ENCODE measurements at places on chromosomes 6 and 20.

- no peak for DNase-seq
Measured at GRCh38 chr6:21451546-21452013, 142.0 kb upstream of the SOX4 start.

DNA sequence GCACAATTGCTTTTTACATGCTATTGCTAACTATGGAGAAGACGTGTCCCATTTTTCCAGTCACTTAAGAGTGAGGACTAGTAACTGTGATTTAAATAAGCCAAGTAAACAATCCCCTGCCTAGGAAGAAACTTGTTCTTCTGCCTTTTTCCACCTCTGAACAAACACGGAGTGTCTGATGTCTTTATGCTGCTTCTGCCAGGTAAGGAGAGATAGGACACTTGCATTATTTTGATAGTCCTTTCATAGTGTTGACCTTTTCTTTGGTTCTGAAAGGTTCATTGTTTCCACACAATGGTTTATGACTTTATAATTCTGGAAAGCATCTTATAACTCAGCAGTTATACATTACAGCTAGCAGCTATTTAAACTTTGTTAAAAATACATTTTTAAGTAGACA lies 8.4 kb downstream of the LRP11 start:
- DNase-seq, result no peak

DNA sequence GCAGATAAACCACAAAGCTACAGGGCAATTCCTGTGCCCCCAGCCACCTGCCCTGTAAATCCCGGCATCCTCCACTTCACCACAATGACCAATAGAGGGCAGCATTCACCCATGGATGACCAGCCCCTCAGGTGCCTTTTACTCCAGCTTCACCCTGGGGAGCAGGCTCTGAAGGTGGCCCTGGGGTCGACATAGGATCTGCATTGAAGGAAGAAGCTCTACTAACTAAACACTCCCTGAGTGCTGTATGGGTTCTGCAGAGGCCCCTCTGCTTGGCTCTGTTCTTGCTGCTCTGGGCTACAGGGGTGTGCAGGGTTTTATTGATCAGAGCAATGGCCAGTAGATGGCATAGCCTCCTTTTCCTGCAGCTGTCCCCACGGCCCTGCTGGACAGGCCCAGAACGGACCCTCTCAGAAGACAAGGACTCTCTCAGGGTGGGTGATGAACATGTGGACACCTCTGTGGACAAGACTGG lies 20.3 kb downstream of the CST4 start:
- DNase-seq, result peak; percentile 46

DNA sequence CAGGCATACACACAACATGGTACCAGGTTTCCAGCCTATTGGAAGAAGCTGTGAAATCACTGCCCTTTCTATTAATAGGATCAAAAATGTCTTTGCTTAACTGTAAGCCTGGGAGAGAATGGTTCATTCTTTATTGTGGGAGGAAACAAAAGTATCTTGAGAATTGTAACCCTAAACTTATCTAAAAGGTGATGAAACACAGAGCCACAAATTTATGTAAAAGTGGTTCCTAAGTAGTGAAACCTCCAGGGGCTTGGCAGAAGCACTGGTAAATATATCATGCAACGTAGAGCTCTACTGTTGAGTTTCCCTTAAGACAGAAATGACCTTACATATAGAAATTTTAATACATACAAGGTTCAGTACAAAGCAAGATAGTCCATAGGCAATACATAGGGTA lies 17.2 kb upstream of the NOX3 start:
- DNase-seq, result peak; percentile 91

GRCh38 chr6:16783509-16783908 lies 22.2 kb upstream of the ATXN1 start:
- no peak for DNase-seq

DNA sequence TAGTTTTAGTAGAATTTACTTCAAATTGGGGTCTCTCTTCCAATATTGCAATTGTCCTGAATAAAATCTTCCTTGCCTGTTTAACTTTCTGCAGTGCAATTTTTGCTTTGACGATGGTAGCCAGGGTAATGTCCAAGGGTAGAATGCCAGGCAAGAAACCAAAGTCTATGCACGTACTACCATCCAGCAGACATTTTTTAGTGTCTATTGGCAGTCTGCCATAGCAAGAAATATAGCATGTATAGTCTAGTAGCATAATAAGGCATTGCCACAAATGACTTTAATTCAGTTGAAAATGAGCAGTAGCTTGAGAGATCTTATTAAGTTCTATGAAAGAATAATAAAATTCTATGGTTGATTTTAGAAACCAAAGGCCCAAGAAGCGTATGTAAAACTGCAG lies 62.3 kb upstream of the KCNQ5 start:
- DNase-seq, result no peak

DNA sequence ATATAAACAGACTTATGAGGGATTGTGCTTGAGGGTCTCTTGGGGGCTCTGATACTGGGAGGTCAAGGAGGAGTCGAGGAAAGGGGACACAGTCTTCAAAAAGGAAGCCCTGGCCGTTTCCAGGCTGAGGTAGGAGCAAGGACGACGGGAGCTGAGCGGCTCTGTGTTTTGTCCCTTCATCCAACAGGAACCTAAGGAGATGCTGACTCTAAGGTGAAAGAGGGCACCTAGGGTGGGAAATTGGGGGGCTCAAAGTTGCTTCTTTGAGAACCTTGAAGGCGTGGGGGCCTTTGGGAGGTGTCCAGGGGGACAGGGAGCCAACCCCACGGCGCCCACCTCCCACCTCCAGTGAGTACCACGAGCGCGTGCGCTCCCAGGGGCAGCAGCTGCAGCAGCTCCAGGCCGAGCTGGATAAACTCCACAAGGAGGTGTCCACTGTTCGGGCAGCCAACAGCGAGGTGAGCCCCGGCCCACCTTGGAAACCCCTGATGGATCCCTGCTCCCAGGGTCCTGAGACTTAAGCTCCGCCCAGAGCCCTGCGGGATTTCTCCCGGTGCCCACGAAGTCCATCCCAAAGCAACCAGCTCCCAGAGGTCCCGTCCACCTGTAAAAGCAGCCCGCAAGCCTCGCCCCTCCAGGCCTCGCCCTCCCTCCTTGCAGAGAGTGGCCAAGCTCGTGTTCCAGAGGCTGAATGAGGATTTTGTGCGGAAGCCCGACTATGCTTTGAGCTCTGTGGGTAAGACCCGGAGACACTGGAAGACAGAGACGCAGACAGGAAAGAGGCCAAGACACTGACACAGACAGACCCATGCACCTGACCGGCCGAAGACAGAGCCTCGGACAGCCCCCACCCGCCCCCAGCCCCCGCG lies 2.9 kb downstream of the SPAG4 start:
- DNase-seq, result no peak

DNA sequence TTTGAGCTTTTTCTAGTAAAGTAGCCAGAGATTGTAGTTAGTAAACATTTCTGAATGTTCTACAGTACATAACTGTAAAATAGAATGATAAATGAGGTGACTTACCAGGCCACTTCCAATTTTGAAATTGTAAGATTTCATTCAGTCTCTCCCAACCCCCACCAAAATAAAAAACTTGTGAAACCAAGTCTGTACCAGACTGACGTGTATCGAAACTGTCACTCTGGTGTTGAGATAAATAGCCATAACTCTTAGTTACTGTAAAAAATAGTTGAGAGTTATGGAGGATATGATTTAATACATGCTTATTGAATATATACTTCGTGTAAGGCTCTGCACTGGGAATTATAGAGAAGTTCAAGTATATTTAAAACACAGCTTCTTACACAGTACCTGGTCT lies 455.7 kb downstream of the PLCB1 start:
- no peak for DNase-seq

DNA sequence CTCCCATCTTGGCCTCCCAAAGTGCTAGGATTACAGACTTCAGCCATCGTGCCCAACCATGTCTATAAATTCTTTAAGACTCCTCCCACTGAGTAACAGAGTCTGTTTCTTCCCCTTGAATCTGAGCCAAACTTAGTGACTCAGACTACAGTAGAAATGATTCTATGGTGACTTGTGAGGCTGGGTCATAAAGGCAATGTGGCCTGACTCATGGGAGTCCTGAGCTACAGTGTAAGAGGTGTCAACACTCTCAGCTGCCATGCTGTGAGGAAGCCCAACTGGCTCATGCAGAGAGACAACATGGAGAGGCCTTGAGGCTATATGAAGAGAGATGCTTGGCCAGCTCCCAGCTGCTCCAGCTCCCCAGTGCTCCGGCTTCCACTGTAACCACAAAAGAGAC lies 5.2 kb upstream of the NRSN2 start:
- DNase-seq, result peak; percentile 80

DNA sequence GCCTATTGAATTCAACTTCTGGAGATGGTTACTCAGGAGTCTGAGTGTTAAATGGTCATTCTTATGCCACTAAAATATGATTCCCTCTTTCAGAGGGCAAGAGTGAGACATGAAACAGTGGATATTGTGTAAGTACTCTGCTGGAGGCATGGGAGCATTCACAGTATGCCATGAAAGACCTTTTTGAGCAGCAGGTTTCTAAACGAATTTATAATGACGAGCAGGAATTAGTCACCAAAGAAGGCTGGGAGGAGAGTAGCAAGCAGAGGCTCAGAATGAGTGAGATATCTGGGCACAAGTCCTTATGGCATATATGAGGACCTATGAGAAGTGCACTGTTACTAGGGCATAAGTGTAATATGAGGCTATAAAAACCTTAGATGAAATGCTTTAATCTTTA lies 10.9 kb upstream of the MYB start:
- DNase-seq, result no peak

DNA sequence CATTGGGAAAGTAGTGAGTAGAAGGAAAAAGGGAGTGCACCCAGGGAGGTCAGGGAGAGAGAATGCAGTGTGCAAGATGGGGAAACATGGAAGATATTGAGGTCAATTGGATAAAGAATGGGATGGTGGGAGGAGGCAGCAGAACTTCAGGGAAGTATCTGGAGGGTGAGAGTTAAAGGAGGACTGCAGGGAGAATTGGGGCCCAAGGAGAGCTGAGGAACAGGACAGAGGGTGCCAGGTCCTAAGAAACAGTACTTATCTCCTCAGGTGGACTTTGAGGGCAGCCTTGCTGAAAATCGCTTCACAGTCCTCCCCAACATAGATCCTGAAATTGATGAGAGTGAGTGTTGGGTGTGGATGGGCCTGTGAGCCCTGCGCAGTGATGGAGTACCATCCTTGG lies 4.2 kb upstream of the SAPCD1 start:
- DNase-seq, result no peak

GRCh38 chr6:38705924-38706323 lies 3.0 kb upstream of the GLO1 start:
- no peak for DNase-seq

GRCh38 chr6:161804838-161805237 lies 531.0 kb upstream of the AGPAT4 start:
- peak; percentile 31 for DNase-seq

DNA sequence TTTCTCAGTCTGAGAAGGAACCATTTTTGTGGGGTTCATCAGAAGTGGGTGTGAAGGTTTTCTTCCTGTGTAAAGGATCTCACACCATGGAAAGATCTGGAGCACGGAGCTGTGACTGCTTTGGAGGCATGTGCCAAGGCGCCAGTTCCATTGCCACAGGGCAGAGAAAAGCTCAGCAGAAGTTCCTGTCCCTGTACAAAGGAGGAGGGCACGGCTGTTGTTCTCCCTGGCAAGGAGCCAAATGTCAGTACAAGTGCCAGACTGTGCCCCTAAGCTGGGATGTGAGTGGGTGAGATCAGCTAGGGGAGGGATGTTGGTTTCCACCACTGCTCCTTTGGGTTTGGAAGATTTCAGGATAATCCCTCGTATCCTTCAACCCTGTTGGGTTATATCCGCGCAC lies 117.3 kb downstream of the CRYBG1 start:
- no peak for DNase-seq

DNA sequence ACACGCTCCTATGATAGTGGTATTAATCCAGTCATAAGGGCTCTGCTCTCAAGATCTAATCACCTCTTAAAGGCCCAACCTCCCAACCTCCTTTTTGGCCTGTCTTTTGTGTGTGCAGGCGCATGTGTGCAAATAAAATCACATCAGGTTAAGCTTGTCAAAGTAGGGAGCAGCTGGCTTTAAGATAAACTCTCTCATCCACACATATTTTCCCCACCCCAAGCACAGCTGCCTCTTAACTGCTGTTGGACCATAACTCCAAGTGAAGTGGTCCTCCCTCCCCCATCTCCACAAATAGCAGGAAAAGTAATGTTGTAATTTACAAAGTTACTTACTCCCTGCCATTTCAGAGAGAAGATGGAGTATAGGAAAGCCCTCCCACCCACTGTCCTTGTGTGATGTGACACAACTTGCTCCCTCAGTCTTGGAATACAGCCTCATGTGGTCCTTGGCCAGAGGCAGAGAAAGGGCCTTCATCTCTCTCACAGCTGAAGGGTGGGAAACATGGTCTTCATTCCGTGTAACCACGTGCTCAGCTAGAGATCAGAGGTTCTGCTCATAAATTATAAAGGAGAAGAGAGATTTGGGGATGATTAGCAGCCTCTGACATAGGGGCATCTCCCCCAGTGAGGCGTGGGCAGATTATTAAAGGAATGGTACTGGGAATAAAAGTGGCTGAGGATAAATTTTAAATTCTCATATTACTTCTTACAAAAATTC lies 74.8 kb upstream of the TPD52L1 start:
- DNase-seq, result no peak

GRCh38 chr6:92507552-92507951 lies 911.8 kb downstream of the EPHA7 start:
- DNase-seq, result no peak

GRCh38 chr20:573414-574296 lies 30.1 kb upstream of the CSNK2A1 start:
- no peak for DNase-seq

- no peak for DNase-seq
Measured at GRCh38 chr6:108750801-108751200, 97.4 kb upstream of the ARMC2 start.

DNA sequence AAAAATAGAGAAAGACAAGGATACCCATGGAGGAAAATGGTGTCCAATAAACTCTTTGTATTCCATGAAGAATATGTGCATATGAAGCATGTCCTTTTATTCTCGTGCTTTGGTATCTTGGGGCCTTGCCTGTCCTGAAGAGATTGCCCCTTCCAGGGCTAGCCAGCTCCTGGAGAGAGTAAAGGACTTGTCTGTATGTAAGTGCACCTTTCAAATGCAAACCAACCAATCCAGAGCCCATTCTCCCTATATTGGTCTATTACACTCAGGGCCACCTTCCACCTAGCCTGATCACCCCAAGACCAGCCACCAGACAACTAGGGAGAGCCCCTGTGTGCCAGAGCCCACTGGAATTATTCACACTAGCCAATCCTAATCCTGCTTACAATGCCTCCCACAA lies 221.6 kb downstream of the CD83 start:
- no peak for DNase-seq

DNA sequence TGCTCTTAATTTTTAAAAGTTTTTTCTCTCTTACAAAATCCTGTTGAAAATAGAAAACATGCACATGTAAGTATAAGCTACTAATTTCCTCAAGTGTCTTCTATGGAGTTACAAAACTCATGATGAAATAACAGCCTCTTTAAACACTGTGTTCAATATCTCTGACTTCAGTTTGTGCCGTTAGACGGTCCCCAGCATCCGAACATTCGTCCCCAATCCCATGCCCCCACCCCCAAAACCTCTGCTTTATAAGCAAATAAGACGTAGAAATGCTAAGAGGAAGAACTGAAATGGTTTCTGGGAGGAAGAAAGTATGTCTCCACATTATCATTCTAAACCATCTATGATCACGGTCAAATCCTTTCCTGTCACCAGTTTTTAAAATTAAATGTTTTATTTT lies 31.7 kb upstream of the MYB start:
- no peak for DNase-seq
